T follicular helper cell (primary cell): ENCODE measurements at places on chromosomes 5 and 9.

GRCh38 chr5:137146402-137146890 is 352.7 kb downstream of the SPOCK1 start:
- no peak for DNase-seq

DNA sequence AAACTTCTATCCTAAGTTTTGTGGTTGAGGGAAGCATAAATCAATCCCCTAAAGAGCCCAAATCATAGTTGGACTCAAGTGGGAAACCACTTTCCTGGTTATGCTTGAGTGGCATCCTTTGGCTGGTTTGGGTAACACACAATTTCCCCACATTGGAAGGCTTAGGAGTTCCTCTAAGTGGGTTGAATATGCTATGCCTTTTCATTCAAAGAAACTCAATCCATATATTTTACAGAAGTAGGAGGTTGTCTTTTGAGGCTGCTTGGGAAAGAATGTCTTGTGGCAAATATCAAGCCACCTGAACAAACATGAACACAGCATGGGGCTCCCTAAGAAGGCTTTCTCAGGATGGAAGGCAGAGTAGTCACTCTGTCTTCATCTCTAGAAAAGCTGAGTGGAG is 121.1 kb downstream of the SPATA31D1 start:
- DNase-seq = no peak

DNA sequence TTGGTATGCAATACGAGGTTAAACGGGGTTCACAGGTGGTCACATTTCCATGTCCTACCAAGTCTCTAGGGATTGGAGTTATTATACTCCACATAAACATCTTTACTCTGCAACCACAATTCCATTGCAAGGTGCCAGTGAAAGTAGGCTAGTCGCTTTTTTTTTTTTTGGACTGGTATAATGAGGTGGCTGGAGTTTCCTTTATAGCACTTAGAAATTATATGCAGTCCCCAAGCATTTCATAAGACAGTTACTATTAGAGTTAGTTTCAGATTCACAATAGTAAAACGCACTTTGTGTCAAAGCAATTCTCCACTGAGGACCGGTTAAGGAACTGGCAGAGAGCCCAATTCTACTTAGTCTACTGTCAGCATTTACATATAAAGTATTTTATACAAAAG is 1.4 kb downstream of the MEF2C start:
- DNase-seq = no peak

- no peak for DNase-seq
Observed at GRCh38 chr9:128706671-128707381, 4.5 kb downstream of the PKN3 start.

- DNase-seq = no peak
Observed at GRCh38 chr9:121751686-121752445, 100.4 kb downstream of the DAB2IP start.

- no peak for DNase-seq
Observed at GRCh38 chr5:37875051-37875787, 35.4 kb upstream of the GDNF start.

DNA sequence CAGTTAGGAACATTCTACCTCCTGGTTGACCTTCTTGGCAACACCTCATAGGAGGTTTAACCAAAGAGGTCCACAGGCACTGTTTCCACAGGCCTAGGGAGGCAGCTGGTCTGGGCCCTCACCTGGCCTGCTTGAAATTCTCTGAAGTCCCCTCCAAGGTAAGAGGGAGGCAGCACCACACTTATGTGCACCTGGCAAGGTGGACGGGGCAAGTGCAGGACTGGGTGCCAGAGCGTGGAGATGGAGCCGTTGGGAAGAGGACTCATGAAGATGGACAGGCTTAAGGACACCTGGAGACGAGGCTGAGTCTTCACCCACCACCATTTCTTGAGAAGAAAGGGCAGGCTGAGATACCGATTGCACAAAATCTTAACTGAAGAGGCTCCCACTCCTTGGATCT is 6.6 kb upstream of the BARHL1 start:
- no peak for DNase-seq

DNA sequence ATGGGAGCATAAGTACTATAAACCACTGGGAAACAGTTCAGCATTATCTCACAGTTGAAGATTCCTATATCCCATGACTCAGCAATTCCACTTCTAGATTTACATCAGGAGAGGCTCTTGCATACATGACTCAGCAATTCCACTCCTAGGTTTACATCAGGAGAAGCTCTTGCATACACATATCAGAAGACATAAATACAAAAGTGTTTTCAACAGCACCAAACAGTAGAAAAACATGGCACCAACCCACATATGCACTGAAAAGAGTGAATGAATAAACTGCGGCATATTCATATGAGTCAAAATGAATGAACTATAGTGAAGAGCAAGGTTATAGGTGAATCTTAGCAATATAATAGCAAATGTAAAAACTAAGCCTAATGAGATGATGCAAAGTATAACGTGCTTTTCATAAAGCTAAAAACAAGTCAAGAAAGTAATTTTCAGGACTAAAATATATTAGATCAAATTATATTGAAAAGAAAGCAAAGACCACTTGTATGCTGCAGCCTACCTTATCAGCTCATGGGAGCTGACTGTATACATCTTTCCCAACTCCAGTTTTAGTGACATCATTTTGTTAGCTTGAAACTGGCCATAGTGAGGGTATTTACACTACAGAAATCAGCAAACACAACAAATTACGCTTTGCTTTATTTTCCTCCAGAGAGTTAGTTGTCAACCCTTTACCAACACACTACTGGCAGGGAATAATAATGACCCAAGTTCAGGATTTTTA is 95.8 kb downstream of the ANKRD18B start:
- DNase-seq = no peak

DNA sequence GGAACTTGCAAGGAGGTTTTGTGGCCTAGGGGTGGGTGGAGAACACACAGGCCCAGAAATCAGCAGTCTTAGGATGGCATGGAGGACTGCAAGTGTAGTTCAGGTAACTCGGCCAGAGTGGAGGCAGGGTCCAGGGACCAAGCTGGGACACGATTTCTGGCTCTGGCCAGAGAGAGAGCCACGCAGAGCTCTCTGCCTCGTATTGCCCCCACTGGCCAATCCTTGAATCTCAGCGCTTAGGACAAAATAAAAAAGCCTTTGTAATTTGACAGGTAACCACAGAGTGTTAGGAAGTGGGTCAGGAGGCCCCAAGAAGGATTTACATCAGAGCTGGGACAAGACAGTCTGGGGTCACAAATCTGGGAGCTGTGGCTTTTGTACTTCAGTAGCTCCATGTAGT is 11.7 kb downstream of the MAP3K1 start:
- DNase-seq = no peak

GRCh38 chr5:5699062-5699461 is 276.6 kb downstream of the ICE1 start:
- no peak for DNase-seq

DNA sequence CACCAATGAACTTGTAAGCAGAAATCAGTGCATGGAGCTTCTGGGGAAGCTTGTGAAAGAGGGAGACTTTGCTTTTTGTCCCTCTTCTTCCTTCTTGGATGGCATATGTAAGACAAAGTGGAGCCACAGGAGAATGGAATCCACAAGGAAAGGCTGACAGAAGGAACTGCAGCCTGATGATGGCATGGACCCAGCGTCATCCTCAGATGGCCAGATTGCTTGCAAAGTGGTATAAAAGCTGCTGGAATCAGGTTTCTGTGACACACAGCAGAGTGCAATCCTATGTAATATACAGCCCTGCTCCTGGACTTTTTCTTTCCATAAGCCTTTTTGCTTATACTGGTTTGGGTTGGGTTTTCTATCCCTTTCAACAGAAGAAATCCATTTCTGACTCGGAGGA is 31.4 kb upstream of the SPARC start:
- DNase-seq = no peak

DNA sequence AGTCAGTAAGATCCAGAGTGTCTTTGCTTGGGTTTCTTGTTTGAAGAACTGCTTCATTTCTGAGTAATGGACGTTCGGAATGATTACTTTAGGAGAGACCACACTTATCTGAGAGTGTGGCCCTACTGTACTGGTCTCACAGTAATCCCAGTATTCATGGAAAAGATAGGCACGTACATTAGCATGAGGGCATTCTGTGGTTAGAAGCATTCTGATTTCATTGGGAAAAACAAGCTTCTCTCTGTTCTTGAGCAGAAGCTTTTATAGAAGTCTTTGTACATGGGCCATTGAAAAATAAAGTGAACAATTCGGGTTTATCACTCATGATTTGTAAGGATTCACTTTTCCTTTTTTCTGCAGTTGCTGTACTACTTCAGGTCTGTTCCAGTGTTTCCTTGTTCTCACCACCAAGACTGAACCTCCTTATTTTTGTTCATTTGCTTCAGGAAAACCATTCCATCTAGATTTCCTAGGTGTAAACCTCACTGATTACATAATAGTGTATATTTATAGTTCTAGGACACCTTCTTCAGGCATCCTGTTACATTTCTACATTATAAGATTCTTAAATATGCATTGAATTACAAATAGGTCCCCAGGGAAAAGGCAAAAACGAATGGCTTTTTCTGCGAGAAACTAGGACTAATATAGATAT is 10.1 kb downstream of the TGFBR1 start:
- no peak for DNase-seq
